ENCODE measurements at places on chromosomes 11 and 22.

DNA sequence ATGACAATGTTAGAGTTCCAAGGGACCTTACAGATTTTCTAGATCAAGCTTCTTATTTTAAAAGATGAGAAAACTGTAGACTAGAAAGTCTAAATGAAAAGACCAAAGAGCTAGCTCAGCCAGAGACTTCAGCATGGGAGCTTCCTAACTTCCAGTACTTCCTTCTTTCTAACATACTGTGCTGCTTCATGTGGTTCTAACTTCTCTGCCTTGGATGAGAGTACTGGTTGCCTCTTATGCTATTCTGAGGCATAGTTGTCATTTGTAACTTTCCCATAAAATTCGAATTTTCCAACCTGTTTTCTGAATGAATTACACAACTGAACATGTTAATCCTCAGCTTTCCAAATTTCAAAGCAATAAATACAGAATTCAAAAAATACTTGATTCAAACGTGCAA, 1.8 kb downstream of the MTMR2 start:
- DNase-seq = no peak

DNA sequence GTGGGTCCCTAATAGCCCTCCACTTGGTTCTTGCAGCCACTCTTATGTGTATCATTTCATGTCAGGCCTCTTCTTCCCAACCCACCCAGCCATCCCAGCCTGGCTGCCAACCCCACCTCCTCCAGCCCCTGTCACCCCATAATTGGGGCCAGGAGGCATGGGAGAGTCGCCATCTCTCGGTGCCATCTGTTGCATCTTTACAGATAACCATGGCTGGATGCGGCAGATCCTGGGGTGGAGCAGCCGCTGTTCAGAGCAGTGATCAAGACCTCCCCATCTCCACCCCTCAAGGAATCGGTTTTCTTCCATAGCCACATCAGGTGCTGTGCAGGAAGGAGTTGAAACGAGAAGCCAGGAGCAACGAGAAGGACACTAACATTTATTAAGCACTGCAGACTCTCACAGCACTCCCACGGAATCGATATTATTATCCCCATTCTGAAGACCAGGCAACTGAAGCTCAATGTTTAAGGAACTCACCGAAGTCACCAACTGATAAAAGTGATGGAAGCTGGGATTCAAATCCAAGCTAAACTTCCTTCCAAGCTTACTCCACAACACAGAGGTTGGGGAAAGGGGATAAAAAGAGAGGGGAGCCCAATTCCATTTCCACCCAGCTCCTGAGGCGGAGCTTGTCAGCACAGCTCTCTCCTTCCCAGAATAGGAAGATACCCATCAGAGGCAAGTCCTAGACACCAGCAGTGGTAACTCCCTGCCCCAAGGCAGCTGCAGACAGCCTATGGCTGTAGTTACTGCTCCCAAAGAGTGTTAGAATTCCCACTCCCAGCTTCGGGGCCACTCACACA, 2.7 kb downstream of the SLC43A1 start:
- no peak for DNase-seq

DNA sequence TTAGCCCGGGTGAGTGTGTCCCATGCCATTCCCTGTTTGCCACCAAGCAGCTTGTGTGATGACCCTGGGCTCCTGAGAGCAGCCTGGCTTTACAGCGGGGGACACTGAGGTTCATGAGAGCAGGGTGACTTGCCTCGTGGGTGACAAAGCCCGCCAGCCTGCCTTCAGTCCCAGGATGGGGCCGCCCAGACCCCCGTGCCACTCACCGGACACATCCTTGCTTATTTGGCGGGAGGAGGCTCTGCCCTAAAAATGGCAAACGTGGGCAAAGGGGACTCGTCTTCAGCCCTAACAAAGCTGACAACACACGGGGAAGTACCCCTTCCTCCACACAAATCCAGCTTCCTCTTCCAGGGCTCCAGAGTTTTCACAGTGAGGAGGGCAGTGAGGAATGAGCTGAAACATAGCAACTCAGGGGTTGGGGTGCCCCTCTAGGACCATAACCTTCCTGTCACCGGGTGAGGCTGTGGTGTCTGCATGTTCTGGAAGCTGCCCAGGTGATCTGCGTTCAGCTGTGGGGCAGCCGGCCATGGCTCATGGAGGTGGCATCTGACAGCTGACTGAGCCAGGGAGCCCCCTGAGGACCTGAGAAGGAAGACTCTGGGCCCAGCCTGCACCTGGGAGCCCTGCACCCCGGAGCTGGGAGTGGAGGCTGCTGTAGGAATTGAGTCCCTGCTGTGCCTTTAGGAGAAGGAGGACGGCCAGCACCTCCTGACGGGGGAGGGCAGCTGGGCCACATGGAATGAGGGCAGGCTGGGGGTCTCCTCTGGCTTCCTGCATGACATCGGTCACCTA, 16.7 kb downstream of the RIBC2 start:
- DNase-seq = no peak

GRCh38 chr11:134569195-134569594, 157.2 kb upstream of the B3GAT1 start:
- DNase-seq = no peak

- DNase-seq = no peak
These were observed 83.1 kb downstream of the WNT11 start for GRCh38 chr11:76123248-76123647.

GRCh38 chr11:68374531-68374930, 62.1 kb downstream of the LRP5 start:
- no peak for DNase-seq

Data from GM03348 (cell line).